ENCODE measurements at places on chromosomes 16 and 17.
A peak's percentile ranks its signal among the peaks of the same experiment; 100 is the strongest.

DNA sequence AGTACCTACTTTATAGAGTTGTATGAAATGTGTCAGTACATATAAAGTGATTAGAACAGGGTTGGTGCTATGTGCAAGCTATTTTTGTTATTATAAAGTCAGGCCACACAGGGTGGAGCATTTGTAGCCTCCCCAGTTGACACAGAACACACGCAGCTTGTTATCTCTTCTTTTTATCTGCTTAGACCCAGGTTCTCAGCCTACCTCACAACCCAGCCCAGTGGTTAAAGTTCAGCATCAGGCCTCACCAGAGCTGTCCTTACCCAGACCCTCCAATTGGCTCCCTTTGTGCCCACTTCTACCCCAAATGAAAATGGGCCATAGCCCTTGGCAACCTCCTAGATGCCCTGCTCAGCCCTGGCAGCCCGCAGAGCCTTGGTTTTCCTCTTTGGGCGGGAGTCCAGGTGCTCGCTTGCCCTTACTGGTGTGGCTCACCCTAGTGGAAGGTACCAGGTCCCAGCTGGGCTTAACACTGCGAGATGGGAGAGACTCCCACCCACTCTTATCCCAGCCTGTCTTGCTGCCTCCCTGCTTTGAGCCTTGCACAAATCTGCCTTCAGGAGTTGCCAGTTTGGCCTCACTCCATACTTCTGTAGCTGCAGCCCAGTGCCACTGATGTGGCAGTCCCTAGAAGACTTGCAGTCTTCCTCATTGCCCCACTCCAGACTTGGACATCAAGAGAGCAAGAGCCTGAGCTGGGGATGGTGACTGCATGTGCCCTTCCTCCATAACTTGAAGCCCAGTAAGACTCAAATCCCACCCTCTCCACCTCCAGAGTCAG is 1.1 kb upstream of the PIGS start:
- no peak for DNase-seq

GRCh38 chr17:1617620-1618174 is 10.9 kb downstream of the SLC43A2 start:
- DNase-seq, result peak; percentile 59

- peak; percentile 7 for DNase-seq
These were observed 549.2 kb upstream of the CDH11 start for GRCh38 chr16:65671071-65671470.

DNA sequence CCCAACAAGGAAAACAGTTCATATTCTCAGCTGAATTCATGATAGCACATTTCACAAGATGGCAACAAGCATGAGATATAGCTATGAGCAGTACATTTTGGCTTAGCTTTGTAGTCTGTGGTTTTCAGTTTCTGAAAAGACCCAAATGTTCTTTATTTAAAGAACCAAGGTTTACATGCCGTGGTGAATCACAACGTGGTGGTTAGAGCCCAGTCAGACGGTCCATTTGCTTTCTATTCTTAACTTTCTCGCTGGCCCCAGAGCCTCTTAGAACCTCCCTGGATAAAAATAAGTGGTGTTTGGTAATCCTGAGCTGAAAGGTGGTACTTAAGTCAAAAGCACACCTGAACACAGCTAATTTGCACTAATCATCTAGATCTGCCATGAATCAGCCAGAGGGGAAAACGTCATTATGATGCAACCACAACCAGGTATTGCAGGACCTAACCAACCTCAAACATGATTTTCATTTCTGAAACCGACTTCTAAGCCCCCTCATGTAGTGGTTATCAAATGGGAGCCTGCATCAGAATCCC is 18.6 kb upstream of the HAPSTR1 start:
- DNase-seq, result peak; percentile 56

- DNase-seq, result no peak
These were observed 55.6 kb downstream of the MMD start for GRCh38 chr17:55366020-55366481.

GRCh38 chr16:90057738-90058173 is 19.4 kb downstream of the PRDM7 start:
- DNase-seq, result peak; percentile 70

GRCh38 chr16:15966836-15967546 is 17.6 kb downstream of the ABCC1 start:
- no peak for DNase-seq

Data from suppressor macrophage treated with lipopolysaccharide for 4 hours (primary cell).